Stimulated activated CD8-positive, alpha-beta memory T cell treated with anti-CD3 and anti-CD28 coated beads, Interleukin-12 subunit alpha, Interleukin-12 subunit beta, amount 100 ng/mL, for 4 hours (primary cell): ENCODE measurements at places on chromosomes 6 and 20.

DNA sequence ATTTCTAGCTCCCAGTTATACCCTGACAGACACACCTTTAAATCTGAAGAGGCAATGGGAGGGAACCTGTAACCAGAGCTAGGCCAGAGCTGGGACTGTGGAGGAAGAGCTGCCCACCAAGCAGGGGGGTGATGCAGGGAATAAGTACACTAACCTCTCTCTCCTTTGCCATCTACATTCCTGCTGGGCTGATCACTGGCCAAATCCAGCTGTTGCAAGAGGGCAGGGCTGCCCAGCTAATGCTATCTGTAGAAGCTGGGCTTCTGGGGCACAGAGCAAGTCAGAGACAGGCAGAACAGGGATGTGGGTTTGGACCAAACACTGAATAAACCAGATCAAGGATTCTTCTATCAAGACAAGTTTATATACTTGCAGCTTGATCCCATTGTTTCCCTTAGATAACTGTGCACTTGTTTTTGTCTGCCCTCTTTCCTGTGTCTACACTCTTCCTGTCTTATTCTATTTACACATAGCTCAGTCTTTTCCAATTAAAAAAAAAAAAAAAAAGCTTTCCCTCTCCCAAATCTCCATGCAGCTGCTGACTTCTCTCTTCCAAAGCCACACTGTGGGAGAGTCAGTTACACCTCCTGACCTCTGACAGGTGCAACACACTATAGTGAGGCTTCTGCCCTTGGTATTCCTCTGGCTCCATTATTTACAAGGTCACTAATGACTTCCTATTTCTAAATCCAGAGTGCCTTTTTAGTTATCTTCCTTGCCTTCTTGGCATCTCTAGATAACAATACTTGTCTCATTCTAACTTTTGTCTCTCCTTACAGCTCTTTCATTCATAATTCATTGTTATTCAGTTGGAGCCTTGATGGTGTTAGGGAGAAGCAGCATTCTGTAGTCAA is 43.7 kb downstream of the TRIM38 start:
- DNase-seq: no peak

DNA sequence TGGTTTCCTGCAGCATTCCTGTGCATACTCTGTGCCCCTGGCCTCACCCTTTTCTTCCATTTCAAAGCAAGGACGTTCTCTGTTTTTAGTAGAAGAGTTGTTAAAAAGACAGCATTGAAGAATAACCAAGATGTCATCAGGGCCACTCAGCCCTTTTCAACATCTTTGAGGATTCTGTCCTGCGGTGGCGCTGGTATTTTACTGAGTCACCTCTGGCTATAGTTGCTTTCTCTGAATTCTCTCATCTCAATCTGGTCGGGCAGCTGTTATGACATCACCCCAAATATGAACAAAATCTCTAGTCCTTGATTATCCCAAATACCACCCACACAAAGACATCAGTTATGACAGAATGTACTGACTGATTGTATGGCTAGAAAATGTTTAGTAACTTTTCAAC is 204.2 kb downstream of the GRIK2 start:
- DNase-seq: no peak

DNA sequence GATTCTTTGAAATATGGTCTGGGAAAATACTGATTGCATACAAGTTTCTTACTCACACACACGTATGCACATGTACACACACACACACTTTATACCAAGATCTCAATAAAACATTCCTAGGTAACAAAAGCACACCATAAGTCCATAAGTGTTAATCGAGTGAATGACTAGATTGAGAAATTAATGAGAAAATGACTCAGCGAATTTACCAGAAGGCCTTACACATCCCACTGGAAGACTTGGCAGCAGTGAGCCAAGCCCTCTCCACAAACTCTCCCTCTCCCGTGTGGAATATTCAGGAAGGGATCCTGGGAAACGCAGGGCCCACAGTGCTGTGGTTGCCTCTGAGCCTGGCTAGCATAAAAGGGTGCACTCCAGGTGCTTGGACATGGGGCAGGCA is 227.2 kb downstream of the LY86 start:
- DNase-seq: no peak

GRCh38 chr6:157519255-157520116 is 138.5 kb downstream of the ZDHHC14 start:
- DNase-seq: no peak

DNA sequence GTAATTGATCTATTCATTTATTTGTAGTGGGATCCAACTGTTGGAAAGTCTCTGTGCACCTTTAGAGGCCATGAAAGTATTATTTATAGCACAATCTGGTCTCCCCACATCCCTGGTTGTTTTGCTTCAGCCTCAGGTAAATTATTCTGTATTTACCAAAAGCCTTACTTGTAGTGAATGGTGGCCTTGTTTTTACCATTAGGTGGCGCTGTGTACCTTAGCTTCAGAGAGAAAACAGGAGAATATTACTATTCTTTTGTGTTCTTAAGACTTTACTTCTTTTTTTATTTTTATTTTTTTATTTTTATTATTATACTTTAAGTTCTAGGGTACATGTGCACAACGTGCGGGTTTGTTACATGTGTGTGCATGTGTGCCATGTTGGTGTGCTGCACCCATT is 23.7 kb downstream of the PEX7 start:
- DNase-seq: no peak

GRCh38 chr20:11401988-11402387 is 515.7 kb upstream of the BTBD3 start:
- no peak for DNase-seq

DNA sequence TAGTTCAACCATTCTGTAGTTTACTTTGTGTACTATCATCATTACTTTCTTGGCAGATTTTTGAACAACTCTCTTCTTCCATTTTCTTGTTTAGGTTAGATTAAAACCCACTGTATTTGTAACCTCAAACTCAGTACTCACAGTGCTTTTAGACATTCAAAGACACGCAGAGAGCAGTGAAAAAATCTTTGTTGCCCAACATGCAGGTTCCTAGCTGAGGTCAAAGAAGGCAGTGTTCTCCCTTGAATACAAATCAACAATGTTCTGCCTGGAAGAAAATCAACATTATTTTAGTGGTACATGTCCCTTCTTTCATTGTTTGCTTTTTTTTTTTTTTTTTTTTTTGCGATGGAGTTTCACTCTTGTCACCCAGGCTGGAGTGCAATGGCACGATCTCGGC is 11.2 kb downstream of the CYB5R4 start:
- no peak for DNase-seq

- no peak for DNase-seq
Measured at GRCh38 chr6:51283723-51284355, 465.2 kb downstream of the TFAP2B start.

DNA sequence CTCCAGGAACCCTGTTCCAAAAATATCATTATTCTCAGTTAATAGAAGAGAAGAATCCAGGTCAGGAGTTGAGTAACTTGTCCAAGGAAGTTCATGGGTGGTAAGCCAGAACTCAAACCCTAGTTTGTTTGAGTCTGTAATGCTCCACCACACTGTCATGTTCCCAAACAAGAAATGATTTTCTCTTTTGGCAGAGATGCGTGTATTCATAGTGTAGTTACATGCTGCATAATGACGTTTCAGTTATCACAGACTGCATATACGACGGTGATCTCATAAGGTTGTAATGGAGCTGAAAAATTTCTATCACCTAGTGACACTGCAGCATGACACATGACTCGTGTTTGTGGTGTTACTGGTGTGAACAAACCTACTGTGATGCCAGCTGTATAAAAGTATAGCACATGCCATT is 102.6 kb downstream of the TULP4 start:
- no peak for DNase-seq

DNA sequence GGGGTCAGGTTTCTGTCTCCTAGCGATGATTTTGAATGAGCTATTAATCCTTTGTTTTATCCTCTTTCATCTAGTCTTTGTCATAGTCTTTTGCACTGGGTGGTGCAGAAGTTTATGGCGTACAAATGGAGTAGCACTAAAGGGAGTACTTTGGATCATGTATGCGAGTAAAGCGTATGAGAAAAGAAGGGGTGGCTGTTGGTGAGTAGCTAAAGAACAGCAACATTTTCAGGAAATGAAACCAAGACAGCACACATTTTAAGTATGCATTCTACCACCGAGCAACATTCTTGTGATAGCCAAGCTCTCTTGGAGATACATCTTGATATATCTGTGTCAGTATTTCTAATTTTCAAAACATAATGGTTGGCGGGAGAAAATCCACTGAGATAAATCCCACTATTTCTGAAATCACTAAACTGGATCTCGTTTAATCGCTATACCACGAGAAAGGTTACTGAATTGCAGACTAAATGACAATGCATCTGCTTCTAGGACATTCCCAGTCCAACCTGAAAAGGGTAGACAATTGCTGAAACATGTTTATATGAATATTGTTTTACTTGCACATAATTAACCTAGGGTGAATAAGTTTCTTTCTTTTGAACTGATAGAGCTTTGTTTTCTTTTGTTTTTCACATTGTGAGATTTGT is 196.1 kb downstream of the TRIM27 start:
- no peak for DNase-seq

- DNase-seq: no peak
Measured at GRCh38 chr20:723756-724155, 44.5 kb downstream of the SLC52A3 start.

DNA sequence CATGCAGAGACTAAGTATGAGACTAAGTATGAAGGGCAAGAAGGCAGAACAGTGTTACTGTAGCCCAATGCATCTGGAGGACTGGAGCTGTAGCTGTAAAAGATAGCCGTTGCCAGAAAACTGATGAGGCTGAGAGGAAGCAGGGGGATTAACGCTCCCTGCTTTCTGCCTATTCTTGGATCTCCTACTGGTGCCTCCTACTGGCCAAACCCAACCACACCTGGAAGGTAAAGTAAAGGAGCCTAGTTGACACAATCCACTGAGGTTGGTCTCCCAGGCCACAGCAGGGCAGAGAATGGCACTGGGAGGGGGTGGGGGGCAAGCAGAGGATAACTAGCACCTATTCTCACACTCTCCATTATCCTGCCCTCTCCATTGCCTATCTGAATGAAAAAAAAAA is 105.0 kb upstream of the MRPS10 start:
- no peak for DNase-seq

DNA sequence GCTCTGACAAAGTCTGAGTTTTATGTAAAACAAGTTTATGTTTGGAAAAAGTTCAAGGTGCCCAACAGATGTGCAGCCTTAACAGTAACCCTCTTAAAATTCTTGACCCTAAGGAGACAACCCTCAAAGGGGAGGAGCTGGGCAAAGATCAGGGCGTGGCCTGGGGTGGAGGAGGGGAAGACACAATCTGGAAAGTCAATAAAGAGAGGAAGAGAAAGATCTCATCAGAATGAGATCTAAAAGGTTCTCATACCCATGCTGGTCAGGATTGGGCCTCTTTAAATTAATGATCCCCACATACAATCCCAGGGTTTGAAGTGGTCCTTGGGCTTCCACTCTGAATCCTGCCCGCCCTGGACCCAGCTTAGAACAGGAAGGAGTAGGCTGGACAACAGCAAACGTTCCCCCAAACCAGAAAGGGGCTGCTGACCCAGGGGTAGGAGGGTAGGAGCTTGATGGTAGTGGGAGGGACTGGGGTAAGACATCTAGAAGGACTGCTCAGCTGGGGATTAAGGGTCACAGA is 33.0 kb downstream of the FOXP4 start:
- DNase-seq: no peak

DNA sequence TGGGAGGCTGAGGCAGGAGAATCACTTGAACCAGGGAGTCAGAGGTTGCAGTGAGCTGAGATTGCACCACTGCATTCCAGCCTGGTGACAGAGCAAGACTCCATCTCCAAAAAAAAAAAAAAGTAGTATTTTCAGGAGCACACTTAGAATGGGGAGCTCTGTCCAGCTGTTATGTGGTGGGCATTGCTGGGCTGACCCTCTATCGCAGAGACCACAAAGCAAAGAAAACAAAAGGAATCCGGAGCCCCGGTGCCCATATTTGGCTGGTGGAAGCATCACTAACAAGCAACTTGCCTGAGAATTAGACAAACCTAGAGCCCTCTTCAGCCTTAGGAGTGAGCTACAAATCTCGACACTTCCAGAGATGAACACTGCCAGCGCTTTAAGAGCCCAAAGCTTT is 137.3 kb upstream of the GPR6 start:
- DNase-seq: no peak

DNA sequence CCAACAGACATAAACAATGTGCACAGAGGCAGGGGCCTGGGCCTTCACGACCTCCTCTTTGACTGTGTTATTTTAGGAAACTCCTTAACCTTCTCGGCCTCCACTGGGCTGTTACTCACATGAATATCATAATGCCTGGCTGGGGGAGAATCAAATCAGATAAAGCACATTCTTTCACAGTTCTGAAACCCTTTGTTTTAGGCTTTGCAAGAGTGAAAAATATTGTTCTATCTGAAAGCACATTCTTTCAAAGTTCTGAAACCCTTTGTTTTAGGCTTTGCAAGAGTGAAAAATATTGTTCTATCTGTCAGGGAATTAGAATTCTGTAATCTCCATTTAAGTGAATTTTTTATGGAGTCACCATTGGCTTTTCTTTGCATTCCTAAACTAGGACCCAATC is 50.7 kb upstream of the SYNDIG1 start:
- no peak for DNase-seq

GRCh38 chr20:10453241-10453640 is 18.1 kb downstream of the SLX4IP start:
- DNase-seq: no peak

- DNase-seq: no peak
Measured at GRCh38 chr20:37673444-37673843, 20.4 kb upstream of the CTNNBL1 start.

GRCh38 chr6:138107752-138108592 is 753 bp upstream of the PERP start:
- DNase-seq: no peak
